G401 (cell line): ENCODE measurements at places on chromosomes 7 and 10. TPM values are rescaled to one million over a fixed set of nuclear protein-coding genes. Genes with fewer than 3 reads are reported as not detected.

DNA sequence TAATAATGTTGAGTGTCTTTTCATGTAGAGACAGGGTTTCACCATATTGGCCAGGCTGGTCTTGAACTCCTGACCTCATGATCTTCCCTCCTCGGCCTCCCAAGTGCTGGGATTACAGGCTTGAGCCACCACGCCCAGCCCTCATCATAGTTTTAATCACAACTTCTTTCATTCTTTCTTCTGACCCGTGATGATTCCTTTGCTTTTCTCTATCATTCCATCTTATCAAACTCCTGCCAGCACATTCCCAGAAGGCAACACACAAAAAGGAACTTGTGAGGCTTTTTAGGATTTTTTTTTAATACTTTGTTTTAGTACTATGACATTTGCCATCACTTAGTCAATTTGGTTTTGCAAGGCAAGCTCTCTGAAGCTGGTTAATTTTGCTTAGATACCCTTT, 77.5 kb upstream of the MEOX2 start:
- no peak for DNase-seq

DNA sequence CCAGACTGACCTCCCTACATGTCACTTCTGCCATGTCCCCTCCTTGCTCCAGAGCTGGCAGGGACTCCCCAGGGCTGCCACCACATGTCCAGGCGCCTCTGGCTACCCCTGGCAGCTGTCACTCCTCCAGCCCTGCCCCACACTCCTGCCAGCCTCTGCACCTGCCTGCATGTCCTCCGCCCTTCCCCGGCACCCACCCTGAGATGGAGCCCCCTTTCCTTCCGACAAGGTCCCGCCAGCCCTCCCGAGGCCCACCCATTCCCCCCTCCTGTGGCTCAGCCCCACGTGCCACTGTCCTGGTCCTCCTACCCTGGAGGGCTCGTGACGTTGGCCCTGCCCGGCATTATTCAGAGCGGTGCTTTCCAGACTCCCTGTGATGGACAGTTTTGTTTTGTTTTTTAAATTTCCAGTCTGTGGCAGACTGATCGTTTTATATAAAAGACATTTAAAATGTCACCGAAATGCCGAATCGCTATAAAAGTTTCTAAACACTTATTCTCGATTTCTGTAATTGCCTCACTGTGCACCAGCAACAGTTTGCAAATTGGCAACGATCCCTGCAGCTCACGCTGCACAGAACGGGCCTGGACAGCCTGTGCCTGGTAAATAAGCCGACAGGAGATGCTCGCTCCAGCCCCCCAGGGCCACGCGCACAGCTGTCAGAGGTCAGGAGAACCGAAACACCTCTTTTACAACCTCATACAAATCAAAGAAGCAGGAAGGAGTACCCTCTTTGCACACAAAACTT, 111.1 kb upstream of the SH2B2 start:
- DNase-seq = peak; percentile 68

The ANKRD2 gene
- total RNA-seq = 0.41 and 3.4 TPM in 2 replicates

The ELFN1 gene
- 7.6 and 22.2 TPM in 2 replicates for total RNA-seq
